Esophagus squamous epithelium (tissue), 5 donors: ENCODE measurements at places on chromosomes 5 and 9.

GRCh38 chr9:129270205-129270604 is 92.1 kb upstream of the IER5L start:
- no peak for DNase-seq

DNA sequence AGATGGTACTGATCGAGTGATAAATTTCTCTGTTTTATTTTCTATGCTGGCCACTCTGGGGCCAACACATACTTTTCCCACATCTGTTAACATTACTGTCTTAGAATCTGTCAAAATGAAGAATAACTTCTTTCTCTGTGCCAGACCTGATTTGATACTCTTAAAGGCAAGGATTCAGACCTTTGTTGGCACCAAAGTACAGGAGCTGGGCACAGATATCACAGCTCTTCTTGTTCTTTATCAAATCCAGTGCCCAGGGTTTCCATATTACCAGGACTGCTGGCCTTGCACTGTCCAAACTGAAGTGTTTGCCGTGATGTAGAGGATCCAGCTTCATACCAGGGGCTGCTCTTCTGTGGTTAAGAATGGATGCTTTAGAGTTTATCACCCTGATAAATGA is 20.9 kb downstream of the ZNF474 start:
- DNase-seq, result no peak

DNA sequence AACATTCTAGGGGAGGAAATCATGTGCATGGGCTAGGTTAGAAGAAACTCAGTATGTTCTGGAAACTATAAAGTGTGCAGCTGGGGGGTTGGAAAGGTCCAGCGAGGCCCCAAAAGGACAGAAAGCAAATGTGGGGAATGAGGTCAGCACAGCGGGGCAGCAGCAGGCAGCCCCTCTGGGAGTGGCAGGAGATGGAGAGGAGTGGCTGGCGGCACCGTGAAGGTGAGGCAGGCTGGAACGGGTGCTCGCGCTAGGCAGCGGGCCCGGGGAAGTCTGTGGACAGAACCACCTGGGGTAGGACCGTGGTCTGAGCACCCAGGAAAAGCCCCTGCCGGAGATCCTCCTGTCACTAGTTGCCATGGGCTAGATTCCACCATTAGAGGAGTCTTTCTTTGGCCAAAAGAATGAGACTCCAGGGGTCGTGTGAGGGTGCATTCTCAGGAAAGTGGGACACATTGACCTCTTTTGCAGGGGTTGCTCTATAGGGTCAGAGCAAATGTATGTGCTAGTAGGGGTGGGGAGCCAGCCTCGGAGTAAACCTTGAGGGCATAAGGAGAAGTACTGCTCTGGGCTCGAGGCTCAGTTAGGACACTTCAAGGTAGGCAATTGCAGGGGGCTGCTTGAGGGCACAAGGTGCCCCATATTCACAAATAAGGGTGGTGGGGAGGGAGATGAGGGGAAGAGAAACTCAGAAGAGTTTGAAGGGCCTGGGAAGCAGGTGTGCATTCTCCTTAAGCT is 61.2 kb downstream of the IL6ST start:
- no peak for DNase-seq

DNA sequence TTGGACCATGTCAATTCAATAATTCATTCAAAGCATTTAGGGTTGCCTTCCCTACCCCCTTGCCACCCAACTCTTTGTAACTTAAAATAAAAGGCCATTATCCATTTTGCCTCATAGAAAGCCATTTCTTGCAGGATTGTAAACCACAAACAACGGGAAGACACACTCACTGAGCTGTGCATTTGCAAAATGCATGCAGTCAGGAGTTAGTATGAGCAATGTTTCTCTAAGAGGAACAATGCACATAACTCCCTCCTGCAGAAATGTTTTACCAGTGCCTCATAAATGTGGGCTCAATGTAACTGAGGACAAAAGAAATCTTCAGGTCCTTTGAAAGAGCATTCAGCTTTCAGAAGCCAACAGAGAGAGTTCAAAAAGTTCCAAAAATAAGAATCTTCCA is 98.5 kb upstream of the ABCA1 start:
- no peak for DNase-seq

- no peak for DNase-seq
Measured at GRCh38 chr9:4490705-4491625, 697 bp downstream of the SLC1A1 start.

- DNase-seq, result no peak
Measured at GRCh38 chr9:129895376-129896268, 60.4 kb downstream of the USP20 start.

DNA sequence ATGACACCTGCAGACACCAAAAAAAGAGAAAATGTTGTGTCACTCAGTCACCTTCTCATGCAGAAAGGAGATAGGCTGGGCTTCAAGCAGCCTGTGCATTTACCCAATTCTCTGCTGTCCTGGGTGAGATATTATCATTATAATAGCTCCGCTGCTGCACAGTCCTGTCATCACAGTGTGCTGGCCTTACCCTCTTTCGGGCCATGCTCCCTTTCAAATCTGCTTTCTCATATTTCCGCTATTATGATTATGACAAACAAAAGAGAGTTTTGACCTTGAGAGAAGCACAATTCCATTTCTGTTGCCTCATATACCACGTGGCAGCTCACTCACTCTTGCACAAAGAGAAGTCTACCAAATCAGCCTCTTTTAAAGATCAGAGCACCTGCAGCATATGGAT is 1350.1 kb upstream of the ACO1 start:
- DNase-seq, result no peak
